AG09309 (cell line): ENCODE measurements at places on chromosomes 4 and X.

GRCh38 chr4:88949605-88950004 lies 107.4 kb downstream of the FAM13A start:
- DNase-seq = no peak

DNA sequence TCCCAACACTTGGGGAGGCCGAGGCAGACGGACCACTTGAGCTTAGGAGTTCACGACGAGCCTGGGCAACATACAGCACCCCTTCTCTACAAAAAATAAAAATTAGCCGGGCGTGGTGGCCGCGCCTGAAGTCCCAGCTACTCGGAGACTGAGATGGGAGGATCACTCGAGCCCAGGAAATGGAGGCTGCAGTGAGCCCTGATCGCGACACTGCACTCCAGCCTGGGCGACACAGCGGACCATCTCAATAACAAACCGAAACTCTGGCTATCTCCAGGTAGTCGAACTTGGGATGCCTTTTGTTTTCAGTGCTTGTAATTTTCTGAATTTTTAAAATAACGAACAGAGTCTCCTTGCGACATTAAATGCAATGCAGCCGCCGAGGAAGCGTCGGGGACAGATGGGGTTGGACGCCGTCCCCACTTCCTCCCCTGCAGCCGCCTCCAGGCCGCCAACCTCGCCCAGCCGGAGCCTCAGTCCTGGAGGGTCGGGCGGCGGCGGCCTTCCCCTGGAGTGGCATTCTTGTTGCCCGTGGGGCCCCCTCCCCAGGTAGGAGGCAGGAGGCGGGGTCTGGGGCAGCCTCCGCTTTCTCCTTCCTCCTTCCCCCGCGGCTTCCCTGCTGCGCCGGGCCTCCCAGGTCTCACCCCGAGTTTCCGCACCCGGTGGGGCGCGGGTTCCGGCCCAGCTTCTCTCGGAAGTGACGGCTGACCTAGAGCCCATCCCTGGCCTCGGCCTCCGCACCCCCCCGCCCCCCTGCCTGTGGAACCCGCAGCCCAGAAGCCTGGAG lies 14.6 kb downstream of the HMX1 start:
- DNase-seq = no peak

DNA sequence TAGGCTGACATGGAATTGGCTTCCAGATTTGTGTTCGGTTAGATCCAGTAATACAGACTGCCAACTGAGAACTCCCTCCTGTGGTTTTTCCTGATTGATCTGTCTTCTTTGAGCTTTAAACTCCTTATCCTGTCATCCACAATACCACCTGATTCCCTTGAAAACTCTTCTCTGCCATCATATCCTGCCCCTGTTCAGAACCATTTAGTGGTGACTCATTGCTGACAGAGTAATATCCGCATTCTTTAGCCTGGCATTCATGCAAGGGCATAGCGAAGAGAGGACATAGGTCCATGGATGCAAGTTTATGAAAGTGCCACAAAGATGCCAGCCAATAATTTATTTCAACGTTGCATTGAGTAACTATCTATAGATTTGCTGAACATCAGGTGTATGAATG lies 76.6 kb downstream of the ITIH6 start:
- DNase-seq = no peak

GRCh38 chrX:119728487-119728886 lies 29.9 kb upstream of the SOWAHD start:
- DNase-seq = no peak

DNA sequence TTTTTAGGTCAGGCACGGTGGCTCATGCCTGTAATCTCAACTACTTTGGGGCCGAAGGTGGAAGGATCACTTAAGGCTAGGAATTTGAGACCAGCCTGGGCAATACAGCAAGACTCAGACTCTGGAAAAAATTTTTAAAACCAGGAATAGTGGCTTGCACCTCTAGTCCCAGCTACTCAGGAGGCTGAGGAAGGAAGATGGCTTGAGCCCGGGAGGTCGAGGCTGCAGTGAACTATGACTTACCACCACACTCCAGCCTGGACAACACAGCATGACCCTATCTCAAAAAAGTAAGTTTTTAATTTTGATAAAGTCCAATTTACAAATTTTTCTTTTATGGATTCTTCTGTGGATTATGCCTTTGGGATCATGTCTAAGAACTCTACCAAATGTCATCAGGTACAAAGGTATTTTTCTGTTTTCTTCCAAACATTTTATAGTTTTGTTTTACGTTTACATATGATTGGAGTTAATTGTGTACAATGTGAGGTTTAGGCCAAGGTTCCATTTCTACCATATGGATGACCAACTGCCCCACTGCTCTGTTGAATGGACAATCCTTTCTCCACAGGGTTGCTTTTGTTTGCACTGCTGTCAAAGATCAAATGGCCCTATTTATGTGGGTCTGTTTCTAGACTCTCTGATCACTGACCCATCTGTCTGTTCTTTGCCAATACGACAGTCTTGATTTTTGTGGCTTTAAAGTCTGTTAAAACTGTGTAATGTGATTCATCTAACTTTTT lies 48.2 kb downstream of the CPLX1 start:
- no peak for DNase-seq

GRCh38 chr4:1771555-1772305 lies 21.4 kb upstream of the FGFR3 start:
- no peak for DNase-seq

DNA sequence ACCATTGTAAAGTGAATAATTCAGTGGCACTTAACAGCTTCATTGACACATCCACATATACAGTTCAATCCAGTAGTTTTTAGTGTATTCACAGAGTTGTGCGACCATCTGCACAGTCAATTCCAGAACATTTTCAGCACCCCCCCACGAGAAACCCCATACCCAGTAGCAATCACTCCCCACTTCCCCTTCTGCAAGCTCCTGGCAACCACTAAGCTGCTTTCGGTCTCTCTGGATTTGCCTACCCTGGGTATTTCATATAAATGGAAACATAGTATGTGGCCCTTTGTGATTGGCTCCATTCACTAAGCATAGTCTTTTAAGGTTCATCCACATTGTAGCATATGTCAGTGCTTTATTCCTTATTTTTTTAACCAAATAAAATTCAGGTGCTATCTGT lies 10.0 kb downstream of the MSL3 start:
- no peak for DNase-seq

DNA sequence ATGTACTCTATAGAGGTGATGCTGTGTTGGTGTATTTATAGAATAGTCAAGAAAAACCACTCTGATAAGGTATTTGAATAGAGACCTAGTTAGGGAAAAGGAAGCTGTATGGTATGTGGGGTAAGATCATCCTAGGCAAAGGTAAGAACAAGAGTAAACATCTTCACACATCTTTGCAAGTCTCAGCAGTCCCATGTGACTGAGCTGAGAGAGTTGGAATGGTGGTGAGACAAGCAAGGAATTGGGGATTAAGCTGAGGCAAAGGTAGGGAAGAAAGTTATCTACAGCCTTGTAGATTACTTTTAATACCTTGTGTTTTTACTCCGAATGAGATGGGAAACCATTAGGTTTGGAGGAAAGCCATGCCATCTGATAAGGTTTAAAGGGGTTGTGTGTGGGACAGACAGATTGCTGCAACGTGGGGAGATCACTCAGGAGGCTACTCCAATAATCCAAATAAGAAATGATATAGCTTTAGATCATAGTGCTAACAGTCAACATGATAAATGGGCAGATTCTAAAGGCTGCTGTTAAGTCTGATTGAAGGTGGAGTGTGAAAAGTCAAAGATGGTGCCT lies 31.7 kb upstream of the MANBA start:
- DNase-seq = no peak

- no peak for DNase-seq
These were observed 13.6 kb upstream of the MAGED4B start for GRCh38 chrX:52082578-52082977.

GRCh38 chr4:156594624-156595023 lies 377.0 kb downstream of the PDGFC start:
- no peak for DNase-seq

GRCh38 chr4:113773756-113774155 lies 12.2 kb upstream of the CAMK2D start:
- no peak for DNase-seq

- DNase-seq = no peak
These were observed 53.6 kb downstream of the MBNL3 start for GRCh38 chrX:132435222-132435621.

GRCh38 chrX:111759686-111760085 lies 78.7 kb downstream of the ALG13 start:
- DNase-seq = no peak

DNA sequence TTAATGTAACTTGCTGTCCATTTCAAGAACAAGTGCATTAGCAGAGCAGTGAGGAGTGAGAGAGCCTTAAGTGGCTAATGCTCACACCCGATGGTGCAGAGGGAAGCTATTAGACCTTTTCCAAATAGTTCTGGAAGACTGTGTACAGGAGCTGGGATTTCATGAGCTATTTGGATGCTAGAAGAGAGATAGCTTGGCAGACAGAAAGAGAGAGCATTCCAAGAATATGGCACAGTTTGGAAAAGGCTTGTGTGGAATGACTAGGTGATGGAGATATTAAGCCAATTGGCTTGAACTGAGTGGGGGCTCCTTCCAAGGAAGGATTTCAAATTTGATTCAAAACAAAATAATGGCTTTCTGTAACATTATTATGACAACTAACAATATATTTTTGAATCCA lies 1097.2 kb upstream of the TENM3 start:
- no peak for DNase-seq

GRCh38 chrX:36916941-36917340 lies 91.2 kb upstream of the FAM47C start:
- DNase-seq = no peak

DNA sequence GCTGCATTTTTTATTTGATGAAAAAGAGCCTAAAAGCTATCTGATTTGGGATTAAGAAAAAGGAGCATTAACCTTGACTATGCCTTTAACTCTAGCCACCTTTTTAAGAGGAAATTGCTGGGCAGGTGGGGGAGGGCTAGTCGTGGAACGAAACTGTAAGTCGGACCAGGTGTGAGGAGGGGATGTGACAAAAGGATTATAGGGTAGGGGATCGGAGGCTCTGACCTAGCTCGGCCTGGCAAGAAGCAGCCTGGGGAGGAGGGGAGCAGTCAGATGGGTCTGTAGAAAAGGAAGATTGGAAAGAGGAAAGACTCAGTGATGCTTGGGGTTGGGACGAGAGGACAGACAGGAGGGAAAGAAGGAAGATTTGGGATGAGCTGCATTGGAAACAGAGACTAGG lies 21.1 kb upstream of the SPCS3 start:
- DNase-seq = no peak

DNA sequence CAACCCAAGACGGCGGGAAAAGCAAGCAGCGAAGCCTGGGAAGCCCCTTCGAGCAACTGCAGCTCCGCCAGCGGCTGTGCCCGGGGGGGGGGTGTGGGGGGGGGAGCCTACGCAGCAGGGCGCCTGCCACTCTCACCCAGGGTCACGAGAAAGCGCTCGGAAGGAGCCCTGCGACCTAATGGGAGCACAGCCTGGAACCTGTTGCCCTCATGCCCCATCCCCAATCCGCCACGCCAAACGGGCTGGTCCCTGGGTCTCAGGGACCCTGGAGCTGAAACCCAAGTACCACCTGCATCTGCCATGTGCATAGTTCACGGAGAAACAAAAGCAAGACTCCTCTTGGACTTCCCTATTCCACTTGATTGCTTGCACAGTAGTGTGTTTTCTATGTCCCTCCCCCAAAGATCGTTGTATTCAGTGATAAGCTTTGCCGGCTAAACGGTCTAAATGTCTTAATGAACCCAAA lies 359 bp upstream of the GAB3 start:
- DNase-seq = no peak

- DNase-seq = no peak
These were observed 49.2 kb downstream of the CEP44 start for GRCh38 chr4:174332741-174333493.

DNA sequence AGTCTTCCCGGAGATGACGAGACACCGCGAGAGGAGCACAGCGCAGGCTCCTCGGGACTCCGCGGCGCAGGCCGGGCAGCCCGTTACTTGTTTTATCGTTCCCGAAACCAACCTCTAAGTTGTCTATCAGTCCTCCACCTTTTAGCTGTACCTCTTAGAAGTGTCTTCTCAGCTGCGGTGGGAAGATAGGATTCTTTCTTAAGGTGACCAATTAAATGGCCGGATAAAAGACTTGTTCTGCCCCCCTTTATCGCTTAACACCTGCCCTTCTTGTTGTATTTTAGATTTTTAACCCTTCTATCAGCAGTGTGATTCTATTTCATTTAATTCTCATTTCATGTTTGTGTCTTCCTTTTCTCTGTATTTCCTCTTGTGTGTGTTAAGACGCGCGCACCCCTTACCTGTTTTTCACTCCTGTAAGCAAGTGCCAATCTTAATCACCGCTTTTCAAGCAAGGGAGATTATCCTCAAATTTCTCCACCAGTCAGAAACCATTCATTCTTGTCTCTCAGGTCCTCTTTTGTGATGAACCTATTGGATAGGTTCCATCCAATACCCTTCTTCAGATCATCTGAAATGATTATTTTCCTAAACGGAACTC lies at the start of gene SLC9B2:
Gene SLC9B2, minus strand, starts transcription at position 15 of the 601 bp plus-strand sequence. CDS start 9,211 bp downstream, outside the sequence.
- no peak for DNase-seq

DNA sequence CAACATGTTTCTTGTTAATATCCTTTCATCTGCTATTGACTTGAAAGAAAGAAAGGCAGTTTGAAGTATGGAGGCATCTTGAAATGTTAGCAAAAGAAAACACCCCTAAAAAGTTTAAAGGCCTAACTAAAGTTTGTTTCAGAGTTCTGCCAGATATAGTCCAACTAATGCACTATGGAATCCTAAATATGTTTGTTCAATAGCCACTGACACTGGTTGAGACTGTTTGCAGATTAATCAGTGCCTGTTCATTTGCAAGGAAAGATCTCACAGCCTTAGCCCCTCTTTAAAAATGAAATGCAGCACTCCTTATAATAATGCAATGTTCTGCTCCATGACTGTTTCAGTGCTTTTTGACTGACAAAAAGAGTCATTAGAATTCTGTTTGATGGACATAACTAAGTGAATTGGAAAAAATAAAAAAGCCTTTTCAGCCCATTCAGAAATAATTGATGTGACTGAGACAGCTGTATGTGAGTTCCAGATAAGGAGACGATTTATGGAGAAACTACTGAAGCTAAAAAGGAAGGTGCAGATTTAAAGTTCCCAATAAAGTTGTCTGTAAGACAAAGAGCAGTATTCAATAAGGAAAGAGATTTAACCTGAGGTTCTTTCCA lies 192.0 kb downstream of the PCDH7 start:
- no peak for DNase-seq

- DNase-seq = no peak
These were observed 313.2 kb upstream of the DKK2 start for GRCh38 chr4:107349266-107349665.

- DNase-seq = no peak
These were observed 1333.4 kb downstream of the ADGRL3 start for GRCh38 chr4:62533573-62533972.

DNA sequence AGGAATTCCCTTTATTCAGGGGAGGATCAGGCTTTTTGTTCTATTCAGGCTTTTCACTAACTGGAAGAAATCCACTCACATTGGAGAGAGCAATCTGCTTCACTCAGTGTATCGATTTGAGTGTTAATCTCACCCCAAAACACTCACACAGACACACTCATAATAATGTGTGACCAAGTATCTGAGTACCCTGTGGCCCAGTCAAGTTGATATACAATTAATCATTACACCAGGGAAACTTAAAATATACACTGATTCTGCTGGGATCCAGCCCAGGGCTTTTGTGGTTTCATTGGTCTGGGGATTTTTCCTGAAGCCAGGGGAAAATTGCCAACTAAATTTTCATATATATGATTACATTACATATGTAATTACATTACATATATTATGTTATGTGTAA lies 44.0 kb upstream of the GATB start:
- DNase-seq = no peak
